CD4-positive, alpha-beta T cell treated with Interleukin-2 at 100 ng/mL for 4 hours (primary cell): ENCODE measurements at places on chromosomes 4 and X.
A peak's percentile ranks its signal among the peaks of the same experiment; 100 is the strongest.

DNA sequence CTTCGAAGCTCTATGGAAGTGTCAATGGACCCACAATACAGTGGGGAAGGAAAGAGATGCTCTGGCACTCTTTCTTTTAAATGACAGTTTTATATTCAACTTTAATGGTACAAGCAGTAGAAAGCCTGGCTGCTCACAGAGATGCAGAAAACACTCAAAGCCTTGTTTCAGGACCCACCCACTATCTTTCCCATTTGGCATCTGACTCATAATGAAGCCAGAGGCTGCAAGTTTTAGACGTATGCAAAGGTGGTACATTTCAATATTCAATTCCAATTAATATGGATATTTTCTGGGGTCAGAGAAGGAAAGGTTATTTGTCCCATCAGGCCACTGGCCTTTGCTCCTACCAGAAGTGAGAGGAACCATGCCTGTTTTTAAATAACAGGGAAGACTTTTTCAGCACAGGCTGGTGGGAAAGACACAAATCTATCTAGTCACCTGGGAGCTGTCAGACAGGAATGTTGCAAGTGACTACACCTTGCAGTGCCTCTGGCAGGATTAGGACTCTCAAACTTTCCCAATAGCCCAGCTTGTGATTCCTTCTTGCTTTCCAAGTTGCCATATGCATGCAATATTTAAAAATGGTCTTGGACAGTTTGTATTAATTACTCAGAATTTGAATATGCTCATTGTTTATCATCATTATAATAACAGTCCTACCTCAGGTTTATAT is 70.0 kb upstream of the RAB40AL start:
- no peak for DNase-seq

DNA sequence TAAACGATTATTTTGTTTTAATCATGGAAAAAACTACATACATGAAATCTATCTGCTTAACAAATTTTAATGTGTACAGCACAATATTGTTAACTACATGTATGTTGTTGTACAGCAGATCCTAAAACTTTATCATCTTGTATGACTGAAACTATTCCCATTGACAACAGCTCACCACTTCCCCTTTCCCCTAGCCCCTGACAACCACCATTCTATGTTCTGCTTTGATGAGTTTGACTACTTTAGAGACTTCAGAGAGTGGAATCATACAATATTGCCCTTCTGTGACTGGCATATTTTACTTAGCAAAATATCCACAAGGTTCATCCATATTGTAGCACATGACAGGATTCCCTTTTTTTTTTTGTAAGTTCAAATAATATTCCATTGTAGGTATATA is 185.9 kb downstream of the CFAP299 start:
- no peak for DNase-seq

- DNase-seq: no peak
Measured at GRCh38 chrX:98380106-98380505, 1496.4 kb downstream of the RPA4 start.

DNA sequence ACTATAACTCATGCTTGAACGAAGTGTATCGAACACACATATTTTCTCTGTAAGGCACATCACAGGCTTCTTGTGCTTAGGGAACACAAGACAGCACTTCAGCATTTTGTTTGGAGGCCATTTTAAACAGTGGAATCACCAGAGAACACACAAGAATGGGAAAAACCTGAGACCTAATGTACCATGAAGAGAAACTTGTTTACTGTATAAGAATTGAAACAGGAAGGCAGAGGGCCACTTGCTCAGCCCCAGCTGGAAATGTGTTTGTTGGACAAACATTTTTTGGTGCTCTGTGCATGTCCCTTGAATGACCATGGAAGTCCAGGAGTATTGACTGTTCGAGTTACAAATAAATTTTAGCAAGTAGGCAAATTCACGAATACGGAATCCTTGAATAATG is 47.5 kb downstream of the RAPGEF2 start:
- DNase-seq: no peak

GRCh38 chrX:120456973-120457372 is 12.1 kb downstream of the LAMP2 start:
- DNase-seq: peak; percentile 34

DNA sequence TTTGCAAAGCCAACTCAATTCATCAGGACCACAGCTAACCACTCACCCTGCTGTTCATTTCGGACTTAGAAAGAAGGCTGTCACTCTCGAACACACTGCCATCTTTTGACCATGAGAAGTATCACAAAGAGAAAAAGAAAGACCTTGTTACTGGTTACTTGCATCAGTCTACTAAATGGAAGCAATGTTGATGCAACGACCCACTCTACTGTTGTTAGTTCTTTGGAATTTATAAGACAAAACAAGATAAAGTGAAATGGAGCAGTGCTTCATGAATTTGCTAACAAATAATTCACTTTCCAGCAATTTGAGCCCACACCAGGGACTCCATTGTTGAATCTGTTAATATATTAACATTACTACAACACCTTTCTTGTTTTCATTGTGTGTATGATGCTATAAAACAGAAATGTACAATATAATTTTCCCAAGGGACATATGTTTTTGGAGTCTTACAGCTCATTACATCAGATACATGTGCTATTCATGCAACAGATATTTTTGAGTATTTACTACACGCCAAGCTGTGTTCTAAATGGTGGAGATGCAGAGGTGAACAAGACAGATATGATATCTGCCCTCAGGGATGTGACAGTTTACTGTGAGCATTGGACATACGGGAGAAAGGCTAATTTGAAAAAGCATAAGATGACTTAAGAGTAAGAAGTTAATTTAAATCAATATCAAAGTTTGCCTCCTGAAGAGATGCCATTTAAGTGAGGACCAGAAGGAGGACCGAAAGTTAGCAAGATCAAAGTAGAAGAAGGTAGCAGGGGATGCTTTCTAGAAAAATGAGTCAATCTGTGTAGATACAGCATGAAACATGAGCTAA is 87.2 kb downstream of the AREG start:
- DNase-seq: peak; percentile 27
